ENCODE measurements at places on chromosomes 2 and 18.

DNA sequence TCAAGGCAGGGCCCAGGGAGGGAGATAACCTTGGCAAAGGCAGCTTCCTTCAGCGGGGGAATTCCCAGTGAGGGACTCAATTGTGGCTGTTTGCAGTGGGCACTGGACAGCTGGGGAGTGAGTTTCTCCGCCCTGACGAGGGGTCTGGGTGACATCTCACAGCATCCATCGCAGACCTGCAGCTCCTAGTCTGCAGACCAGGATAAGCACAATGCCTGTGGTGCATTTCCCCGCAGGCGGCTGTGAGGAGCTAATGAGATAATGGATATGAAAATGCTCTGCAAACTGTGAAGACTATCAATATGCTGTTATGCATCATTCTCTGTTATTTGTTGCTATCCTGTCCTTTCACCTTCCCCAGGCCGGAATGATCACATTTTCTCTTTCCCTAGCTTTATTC is 30.0 kb upstream of the CYP1B1 start:
- no peak for DNase-seq

DNA sequence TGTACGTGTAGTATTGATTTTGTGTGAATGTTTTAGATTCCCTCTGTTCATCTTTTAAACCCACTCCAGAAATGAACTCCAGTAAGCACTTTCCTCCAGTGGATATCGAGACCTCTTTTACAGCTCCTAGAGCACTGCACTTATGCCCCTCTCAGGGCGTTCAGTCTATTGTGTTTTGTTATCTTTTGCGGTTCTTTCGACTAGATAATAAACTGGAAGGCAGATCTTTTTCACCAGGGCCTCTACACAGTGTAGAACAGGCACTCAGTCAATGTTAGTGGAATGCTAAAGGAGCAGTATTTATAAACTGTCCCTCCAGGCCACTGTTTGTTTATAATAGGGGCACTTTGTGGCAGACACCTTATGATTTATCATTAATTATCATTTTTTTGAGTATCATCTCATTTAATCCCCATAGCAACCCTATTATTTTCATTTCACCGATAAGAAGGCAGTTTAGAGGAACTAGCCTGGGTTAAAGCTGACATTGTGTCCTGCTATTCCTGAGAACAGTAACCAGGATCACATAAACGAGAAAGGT is 742 bp upstream of the SOS1 start:
- no peak for DNase-seq

- DNase-seq: peak; percentile 71
Observed at GRCh38 chr18:13147130-13147529, 71.4 kb upstream of the LDLRAD4 start.

DNA sequence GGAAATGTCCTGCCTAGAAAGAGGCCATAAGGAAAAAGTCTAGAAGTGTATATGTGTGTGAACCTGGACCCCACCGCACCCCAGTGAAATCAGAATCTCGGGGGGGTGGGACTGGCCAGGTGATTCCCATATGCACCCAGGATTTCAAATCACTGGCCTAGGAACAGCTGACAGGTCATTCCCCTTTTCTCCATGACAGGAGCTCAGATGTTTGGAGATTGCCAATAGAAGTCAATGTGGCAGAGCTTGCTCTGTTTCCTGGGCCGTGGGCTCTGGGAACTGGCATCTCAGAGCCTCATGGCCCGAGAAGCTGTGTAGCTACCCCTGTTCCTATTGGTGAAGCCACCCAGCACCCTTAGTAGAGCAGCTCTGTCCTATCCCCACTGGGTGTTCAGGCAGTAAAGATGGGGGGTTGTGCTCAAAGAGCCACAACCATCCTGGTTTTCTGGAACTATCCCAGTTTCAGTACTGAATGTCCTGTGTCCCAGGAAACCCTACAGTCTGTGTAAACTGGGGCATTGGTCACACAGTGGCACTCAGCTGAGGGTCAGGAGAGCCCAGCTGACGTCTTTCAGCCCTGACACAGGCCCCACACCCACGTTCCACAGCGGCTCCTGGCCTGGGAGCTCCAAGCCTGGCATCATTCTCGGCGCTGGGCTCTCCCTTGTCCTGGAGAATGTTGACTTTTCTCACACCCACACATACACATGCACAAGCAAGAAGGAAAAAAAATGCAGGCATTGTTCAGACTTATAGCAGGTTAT is 18.9 kb downstream of the GNLY start:
- DNase-seq: no peak

DNA sequence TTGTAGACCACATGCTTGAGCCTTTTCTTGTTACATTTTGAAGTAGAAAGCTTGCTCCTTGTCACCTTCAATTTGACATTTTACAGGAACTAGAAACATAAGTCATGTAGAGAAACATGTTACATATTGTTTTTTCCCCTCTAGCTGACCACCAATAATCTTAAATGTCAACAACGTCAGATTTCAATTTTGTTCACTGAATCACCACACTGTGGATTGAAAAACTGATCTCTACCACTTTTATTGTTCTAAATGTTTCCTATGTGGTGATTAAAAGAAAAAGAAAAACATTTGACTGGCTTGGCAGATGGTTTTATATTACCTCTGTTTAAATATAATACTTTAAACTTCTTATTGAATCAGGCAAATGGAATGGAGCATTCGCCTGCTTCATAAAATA is 87.7 kb downstream of the DSEL start:
- no peak for DNase-seq

DNA sequence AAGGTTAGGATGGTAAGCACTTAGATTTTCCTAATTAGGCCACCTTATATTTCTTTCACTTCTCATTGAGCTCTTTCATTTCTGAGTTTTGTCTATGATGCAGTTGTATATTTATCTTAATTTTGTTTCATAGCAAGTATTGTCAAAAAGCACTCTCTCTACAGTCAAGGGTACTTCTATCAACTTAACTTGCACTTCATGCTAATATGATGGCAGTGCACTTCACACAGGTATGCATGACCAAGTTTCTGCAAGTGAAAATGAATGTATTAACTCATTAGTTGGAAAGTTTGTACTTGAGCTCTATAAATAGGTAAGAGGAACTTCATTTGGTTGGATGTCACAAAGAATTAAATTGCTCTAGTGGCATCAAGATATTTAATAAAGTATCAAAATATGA is 51.5 kb upstream of the CDH19 start:
- no peak for DNase-seq

Data from SHP77 (cell line).